ENCODE measurements at places on chromosomes 6 and 20. TPM values are rescaled to one million over a fixed set of nuclear protein-coding genes. Genes with fewer than 3 reads are reported as not detected.

The MCCD1 gene
- total RNA-seq = not detected

The NFKBIL1 gene
- 31.5 TPM for total RNA-seq

The PSMB9 gene
- 29.2 TPM for total RNA-seq

The NRSN1 gene
- total RNA-seq = not detected

The MYCT1 gene
- total RNA-seq = under 0.01 TPM

The PAX1 gene
- not detected for total RNA-seq

Data from smooth muscle cell of bladder (primary cell).